ENCODE measurements at places on chromosomes 5 and 9.
A peak's percentile ranks its signal among the peaks of the same experiment; 100 is the strongest.

DNA sequence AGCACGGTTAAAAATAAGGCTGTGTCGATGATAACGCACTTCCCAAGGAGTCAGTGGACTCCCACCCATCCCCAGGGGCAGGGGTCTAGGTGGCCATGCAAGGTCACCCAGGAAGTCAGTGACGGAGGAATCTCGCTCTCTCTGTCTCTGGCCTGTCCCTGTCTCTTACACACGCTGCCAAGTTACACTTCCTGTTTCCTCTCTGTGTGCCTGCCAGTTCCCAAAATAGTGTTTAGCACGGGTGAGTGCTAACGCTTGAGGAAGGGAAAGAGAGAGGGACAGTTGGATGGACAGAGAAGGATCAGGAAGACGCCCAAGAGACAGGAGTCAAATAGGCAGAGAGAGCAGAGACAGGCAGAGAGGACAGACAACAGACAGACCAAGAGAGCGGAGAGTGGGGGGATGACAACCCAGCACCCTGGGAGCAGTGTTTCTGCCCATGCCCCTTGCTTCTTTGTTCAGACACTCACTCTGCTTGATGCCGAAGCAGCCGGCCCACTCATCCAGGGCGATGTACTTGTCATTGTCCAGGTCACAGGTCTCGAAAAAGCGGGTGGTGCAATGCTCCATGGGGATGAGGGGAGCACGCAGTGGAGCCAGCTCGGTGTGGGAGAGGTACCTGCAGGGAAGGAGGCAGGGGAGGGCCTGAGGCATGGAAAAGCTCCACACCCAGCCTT is 23.0 kb downstream of the SPARC start:
- peak; percentile 72 for DNase-seq

DNA sequence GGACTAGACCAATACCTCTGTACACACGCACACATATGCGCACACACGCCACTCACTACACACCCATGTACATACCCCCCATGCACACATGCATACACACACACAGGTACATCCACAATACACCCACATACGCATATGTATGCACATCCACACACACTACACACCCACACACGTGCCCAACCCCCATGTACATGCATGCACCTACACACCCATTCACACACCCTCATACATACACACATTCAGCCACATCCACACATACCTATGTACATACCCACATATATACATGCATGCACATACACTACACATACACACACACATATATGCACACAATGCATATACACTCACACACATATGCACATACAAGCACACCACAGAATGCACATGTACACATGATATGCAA is 107.1 kb downstream of the GADD45G start:
- DNase-seq, result no peak

DNA sequence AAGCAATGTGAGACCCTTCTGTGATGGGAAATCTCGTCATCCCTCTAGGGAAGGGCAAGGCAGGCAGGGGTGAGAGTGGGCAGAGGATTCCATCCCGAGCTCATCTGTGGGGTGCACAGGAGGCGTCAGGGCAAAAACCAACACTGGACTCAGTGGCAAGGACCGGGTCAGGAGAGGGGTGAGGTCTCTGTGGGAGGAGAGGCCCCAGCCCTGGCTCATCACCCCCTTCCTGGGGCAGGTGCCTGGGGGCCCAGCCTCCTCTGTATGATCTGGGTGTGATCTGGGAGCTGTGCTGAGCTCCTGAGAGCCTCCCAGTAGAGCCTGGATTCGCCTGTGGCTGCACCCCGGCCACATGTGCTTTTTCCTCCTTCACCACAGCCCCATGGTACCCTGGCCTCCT is 597 bp downstream of the SPATA31E1 start:
- DNase-seq, result no peak

GRCh38 chr5:99037668-99038067 is 108.9 kb upstream of the CHD1 start:
- no peak for DNase-seq

DNA sequence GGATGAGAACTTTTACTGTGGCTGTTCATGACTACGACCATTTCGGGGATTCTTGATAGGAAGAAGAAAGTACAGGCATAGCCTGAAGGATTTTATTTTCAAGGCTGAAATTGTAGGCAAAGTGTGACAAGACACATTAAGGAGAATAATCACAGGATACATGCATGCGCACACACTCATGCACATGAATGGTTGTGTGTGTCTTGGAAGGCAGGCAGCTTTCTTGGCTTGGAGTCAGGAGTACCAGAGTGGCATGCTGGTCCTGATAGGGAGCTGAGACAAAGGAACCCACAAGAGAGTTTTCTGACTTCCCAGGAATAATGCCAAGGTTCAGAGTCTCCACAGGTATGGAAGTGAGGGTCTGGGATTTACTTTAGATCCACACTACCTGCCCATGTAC is 22.2 kb downstream of the PLK2 start:
- no peak for DNase-seq

DNA sequence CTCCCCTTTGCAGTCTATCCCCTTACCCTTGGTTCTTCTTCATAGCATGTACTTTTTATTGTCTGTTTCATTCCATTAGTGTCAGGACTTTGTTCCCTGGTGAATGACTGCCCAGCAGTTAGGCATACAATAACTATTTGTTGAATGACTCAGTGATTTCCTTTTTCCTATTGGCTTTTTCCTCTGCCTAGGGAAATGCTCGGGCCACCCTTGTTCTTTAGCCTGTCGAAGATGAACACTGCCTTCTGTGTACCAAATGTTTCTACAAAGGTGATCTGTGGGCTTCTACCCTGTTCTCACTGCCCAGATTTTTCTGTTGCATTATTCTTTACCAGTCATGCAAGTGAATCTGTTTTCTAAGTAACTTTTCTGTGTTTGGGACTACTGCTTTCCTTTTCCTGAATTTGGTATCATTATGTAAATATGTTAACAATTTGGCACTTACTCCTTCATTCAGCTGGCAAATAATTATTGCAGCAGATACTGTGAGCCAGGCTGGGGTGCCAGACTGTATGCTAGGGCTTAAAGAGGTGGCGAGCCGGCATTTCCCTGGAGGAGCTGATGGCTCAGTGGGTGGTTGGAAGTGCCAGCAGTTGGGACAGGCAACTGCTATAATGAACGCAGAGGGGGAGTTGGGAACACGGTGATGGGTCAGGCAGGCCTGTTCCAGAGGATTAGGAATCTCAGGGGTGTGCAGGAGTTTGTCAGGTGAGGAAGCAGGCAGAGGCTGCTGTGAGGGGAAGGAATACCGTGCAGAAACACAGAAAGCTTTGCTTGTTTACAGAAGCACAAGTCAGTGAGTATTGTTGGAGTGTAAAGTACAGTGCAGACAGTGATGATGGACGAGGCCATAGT is 30.6 kb downstream of the KDM4C start:
- DNase-seq, result no peak

DNA sequence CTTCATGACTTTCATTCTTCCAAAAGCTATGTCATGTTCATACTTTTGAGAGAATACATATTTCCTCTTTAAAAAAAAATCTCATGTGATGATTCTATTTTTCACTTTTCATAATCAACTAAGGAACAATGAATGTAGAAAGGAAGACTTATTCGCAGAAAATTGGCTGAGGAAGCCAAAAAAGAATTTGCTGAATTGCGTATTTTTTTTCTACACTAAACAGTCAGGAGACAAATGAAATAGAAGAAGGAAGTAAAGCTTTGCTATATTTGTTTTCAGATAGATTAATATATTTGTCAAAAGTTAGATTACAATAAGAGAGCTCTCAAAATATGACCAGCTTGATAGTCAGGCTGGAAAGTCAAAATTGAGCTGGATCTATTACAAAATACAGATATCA is 504.2 kb downstream of the ANXA1 start:
- no peak for DNase-seq

- no peak for DNase-seq
Observed at GRCh38 chr9:137156567-137157375, 13.1 kb downstream of the LRRC26 start.

DNA sequence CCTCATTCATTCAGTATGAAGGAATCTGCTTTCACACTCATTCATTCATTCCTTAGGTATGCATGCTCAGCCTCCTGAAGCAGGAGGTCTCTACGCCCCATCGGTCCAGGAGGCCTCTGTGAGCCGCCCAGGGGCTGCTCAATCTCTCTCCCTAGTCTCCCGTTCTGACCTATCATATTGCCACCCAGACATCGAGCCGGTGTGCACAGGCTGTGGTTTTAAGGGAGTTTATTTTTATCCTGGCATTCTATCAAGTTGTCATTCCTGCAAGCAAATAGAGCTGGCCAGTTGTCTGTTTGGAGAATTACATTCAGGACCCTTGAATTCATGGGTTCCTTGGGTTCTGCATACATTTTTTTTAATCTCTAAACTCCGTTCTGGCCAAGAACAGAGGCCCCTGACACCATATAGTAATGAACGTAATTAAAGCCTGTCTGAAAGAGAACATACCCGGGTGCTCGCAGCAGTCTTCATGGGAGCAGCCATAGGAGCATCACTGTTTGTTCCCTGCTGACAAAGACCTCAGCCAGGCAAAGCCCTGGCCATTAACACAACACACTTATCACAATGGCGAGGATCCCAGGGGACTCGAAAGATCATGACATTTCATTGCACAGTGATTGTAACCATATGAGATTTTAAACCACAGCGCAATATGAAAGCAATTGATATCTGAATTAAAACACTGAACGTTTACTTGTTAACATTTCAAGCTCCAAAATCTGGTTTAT is 80.9 kb downstream of the ADAMTS16 start:
- DNase-seq, result no peak

DNA sequence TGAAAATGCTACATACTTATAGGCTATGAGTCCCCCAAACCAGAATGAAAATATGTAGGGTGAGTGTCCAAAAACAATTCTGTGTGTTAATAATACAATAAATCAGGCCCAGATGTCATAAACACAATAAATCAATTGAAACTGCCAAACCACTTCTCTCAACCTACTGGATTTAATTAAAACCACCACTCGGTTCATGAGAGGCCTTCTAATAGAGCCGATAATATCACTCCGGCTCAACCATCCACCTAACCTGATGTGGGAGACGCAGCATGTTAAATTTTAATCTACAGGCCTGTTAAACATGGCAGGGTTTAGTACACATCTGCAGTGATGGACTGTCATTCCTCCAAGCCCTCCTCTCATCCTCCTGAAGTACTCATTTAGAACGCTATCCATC is 734.5 kb upstream of the ZNF608 start:
- no peak for DNase-seq

DNA sequence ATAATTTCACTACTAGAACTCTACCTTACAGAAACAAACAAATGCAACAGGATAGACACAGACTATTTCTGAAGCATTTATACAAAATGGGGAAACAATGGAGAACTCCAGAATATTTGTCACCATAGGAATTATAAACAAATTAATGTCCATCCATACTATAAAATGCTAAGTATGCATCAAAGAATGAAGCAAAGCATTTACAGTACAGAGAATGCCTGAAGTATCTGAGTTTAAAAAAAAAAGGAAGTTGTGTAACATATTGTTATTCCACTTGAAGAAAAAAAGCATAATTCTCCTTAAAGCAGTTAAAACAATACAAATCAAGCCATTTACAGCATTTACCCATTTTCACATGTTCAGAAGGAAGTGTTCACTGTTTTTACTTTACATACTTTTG is 53.0 kb downstream of the DROSHA start:
- no peak for DNase-seq

- no peak for DNase-seq
Observed at GRCh38 chr9:2884308-2884707, 40.4 kb upstream of the PUM3 start.

GRCh38 chr5:72888595-72888994 is 67.2 kb upstream of the FCHO2 start:
- no peak for DNase-seq

DNA sequence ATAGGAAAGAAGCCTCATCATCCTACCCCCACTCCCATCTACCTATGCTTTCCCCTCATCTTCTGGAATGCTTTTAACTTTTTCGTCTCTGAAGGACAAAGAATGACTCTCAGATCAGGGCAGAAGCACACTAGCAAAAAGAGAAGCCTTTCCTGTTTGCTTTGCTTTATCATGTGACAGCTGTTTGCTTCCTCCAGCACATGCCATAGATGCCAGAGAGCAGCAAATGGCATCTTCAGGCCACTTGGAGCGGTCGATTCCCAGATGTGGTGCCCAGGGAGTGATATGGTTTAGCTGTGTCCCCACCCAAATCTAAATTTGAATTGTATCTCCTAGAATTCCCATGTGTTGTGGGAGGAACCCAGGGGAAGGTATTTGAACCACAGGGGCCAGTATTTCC is 294.8 kb downstream of the GADD45G start:
- no peak for DNase-seq

GRCh38 chr5:142618130-142618523 is 67.8 kb downstream of the FGF1 start:
- DNase-seq, result no peak

DNA sequence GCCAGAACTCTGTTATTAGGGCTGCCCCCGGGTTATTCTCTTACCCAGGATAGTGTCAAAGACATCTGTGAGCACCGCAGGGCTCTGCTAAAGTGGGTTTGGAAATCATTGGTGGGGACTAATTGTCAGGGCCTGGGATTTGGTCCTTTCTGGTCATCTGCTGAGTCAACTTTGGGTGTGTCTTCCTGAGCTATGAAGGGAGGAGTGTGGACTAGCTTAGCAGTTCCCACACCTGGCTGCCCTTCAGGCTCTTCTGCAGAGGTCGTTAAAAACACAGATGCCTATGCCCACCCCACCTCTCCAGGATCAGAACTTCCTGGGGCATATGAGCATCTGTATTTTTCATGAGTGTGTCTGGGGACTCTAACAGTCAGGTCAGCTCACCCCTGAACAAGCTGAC is 352.2 kb downstream of the SLIT3 start:
- DNase-seq, result no peak

GRCh38 chr5:9537223-9538141 is 8.4 kb downstream of the SEMA5A start:
- no peak for DNase-seq

DNA sequence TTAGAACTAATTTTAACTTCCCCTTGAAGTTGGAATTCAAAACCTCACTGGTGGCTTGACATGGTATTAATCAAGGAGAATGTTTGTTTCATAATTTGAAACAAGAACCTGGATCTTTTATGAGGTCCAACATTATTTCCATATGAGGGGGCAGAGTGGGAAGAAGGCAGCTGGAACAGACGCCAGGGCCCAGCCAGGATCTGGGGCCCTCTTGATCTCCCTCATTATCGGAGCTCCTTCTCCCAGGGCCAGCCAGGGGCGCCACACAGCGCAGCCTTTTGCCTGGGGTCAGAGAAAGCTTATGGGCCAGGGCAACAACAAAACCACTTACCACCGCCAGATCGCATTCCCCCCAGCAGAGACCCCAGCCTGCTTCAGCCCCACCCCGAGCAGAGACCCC is 27.1 kb upstream of the NKD2 start:
- DNase-seq, result no peak

DNA sequence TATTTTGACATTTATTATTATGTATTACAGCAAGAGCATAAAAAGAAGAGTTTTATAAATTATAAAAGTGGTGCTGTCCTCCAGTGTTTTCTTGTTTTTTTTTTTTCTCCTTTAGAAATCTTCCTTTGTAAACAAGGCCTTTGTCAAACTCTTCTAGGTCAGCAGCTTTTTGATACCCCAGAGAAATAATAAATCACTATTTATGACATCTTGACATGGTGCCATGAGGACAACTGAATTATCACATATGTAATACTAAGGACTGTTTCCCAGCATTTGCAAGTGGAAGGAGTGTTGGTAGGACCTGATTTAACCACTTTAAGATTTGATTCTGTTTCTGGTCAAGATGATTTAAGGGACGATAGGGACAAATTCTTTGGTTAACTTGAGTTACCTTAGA is 4.6 kb downstream of the SMARCA2 start:
- DNase-seq, result no peak
